ENCODE measurements at places on chromosomes 13 and 19.

DNA sequence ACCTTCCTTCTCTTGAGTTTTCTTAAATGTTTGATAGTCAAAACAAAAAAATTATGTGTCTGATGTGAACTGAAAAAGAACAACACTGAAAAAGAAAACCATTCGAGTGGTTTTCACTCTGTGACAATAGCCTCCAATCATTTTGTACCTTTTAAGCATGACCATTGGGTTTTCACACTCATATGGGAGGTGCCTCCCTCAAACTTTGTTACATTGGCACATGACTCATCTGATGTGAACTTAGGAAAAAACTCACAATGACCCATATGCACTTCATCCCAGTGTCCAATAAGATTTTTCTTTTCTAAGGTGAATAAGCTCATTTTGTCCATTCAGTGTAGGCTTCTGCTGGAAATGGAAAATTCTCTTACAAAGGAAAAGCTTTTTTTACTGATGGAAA is 66.6 kb upstream of the XPO4 start:
- DNase-seq, result no peak

DNA sequence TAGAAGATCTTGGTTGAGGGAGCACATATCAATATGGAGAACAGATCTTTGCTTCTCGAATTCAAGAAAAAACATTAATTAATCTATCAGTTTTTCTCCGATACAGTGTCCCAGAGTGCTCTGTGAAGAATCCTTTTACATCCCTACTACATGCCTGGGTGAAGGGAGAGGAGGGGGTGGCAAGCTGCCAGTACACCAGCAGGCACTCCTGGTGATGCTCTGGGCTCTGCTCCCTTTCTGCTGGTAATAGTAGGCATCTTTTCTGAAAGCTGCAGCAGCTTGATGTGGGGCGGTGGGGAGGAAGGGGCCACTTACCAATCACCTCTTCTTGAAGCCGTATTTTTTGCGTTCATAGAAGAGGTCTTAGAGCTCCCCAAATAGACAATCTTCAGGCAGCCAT is 30.7 kb downstream of the PBX4 start:
- no peak for DNase-seq

DNA sequence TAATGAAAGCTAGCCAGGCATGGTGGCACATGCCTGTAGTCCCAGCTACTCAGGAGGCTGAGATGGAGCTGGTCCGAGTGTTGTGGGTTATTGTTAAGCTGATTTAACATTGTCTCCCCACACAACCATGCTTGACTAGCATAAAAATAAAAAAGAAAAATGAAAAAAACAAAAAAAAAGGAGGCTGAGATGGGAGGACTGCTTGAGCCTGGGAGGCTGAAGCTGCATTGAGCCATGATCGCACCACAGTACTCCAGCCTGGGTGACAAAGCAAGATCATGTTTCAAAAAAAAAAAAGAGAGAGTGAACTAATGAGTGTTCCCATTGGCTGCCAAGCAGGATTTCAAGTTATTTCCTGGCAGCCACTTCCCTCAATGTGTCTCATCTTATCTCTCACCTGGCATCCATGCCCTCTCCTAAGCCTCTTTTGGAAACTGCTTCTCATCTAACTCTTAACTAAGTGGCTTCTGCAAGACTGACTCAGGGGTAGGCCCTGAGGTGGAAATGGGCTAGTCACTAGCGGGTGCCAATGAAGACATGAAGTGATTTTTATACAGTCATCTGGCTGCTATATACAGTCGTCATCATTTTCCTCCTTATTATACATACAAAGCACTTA is 4.9 kb downstream of the THAP8 start:
- no peak for DNase-seq

GRCh38 chr13:111460548-111461444 is 140.4 kb downstream of the TEX29 start:
- peak; percentile 88 for DNase-seq

DNA sequence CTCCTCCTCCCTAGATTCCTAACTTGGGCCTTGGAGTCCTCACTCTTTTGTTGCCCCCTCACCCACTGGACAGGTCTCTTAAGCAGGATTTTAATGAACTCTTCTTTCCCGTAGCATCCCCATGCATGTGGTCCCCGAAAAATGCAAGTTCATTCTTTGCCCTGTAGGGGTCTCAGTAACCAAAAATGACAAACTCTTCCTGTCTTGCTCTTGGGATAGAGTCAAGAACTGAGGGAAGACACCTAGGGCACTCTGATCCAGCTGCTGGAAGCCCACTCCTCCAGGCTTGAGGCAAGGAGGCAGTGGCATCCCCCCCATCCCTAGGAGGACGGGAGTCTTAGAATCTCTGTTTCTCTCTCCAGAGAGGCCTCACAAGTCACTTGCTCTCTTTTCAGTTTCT is 987.0 kb downstream of the DIAPH3 start:
- no peak for DNase-seq

- DNase-seq, result no peak
Measured at GRCh38 chr13:80033286-80033685, 307.6 kb downstream of the SPRY2 start.

DNA sequence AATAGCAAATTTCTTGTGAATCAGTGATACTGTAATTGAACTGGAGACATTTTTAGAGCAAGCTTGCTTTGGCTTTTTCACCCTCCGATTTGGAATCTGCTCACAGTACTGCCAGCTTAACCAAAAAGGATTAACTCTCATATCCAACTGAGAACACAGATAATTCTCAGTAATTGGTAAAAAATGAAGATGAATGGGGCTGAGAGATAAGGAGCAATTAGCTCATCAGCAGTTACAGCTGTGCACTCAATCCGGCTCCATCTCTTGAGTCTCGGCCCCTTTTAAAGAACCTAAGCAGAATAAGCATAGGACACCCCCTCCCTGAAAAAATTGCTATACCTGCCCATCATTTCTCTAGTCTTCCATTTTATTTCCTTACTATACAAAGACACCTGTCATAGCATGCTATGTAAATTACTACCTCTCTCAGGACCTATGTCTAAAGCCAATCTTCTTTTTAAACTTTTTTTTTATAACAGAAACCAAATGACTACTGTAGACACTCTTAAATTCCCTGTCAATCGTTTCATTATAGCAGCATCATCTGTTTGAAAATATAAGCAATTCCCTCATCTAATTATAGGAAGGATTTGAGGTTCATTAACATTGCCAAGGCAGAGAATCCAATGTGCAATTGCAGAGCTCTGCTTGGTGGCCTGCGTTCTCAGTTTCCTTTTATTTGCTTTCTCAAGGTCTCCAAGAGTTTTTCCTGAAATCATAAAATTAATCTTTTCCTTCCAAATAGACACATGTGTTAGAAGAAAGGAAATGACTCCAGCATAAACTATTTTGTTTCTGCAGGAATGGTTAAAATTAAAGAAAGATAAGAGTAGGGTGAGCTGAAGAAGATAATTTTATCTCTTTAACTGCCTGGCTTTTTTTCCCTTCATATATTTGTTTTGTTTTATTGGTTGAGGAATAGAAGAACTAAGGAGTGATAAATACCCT is 242.1 kb downstream of the DACH1 start:
- no peak for DNase-seq

DNA sequence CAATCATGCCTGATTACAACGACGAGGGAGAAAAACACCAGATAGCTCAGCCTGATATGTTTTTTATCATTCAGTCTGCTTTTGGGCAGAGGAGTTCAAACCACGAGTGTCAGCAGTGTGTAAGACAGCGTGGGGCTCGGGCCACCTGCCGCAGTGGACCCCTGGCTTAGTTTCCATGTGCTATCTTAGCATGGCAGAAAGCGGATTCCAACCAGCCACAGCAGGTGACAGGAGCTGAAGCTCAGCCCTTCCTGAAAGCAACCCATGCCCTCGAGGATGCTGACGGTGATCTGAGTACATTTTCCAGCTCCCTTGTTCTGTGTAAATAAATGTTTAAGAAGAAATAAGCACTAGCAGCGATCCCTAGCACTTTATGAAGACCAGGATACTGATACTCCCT is 32.2 kb upstream of the MBNL2 start:
- no peak for DNase-seq

GRCh38 chr13:28055357-28055756 is 45.0 kb downstream of the FLT3 start:
- no peak for DNase-seq

DNA sequence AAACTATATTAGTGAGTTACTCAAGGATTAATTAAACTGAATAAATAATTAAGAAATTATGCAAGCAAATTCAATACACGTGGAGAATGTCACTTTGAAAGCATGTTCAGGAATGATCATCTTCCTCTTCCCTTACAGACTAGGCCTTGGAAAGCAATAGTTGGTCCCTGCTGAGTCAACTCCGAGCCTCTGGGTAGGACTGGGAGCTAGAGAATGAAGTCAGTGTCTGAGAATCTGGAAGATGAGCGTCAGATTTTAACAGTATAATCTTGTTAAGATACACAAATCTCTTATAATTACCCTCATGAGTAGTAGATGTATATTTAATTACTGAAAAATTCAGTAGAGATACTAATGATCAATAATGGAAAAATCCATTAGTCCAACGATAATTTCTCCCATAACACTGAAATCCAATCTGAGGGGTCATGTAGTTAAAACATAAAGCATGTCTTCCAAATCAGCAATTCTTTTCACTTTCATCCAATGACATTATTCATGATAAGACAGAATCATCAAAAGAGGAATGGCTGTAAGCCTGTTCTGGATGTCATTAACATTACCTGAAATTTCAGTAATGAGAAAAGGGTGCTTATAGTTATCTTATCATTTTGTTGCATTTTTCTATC is 423.0 kb downstream of the DCT start:
- no peak for DNase-seq

- DNase-seq, result no peak
Measured at GRCh38 chr13:97573011-97573410, 139.0 kb downstream of the RAP2A start.

- DNase-seq, result no peak
Measured at GRCh38 chr19:18745012-18745735, 45.9 kb downstream of the COMP start.

DNA sequence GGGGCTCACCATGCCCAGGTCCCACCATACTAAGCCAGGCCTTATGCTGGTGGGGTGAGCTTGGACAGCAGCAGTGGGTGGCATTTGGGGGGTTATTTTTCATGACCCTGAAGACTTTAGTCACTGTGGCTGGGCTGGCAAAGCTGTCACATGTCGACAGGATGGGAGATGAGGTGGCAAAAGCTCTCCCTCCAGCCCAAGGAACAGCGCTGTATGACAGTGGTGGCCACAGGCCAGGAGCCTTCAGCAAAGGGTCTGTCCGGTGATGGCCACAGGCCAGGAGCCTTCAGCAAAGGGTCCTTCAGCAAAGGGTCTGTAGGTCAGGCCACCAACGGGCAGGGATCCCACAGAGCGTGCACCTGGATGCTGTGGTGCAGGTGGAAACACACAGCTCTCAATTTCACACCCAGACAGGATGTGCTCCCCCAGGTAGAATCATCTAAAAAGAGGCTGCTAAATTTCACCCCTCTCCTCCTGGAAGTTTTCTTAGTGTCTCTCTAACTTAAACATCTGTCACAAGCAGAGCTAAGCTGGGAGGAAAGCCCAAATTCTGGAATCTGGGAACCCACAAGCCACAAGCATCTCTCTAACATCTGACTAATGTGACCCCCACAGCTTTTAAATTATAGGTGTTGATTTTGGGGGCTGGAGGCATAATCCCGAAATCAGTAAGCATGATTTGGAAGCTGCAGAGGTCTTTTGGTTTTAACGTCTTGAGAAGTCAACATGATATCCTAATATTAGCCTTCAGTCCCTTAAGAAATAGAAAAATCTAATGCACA is 23.0 kb downstream of the COL4A1 start:
- no peak for DNase-seq
